ENCODE measurements at places on chromosomes 16 and 17.

DNA sequence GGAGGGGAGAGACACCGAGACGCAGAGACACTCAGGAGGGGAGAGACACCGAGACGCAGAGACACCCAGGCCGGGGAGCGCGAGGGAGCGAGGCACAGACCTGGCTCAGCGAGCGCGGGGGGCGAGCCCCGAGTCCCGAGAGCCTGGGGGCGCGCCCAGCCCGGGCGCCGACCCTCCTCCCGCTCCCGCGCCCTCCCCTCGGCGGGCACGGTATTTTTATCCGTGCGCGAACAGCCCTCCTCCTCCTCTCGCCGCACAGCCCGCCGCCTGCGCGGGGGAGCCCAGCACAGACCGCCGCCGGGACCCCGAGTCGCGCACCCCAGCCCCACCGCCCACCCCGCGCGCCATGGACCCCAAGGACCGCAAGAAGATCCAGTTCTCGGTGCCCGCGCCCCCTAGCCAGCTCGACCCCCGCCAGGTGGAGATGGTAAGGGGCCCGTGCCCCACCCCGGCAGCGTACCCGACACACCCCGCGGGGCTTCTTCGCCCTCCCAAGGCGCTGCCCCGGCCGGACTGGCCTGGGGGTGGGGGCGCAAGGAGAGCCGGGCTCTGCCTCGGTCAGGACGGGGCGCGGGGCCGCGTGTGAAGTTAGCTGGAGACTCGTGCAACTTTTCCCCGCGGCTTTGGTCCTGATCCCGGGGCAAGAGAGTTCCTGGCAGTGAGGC, 427 bp downstream of the PPP1R1B start:
- DNase-seq: no peak

GRCh38 chr17:77140878-77141767, at the start of gene SEC14L1:
TSS of gene SEC14L1 (plus strand) at chr17:77140969. CDS start at chr17:77143597, 2,628 bp downstream.
- DNase-seq: no peak

DNA sequence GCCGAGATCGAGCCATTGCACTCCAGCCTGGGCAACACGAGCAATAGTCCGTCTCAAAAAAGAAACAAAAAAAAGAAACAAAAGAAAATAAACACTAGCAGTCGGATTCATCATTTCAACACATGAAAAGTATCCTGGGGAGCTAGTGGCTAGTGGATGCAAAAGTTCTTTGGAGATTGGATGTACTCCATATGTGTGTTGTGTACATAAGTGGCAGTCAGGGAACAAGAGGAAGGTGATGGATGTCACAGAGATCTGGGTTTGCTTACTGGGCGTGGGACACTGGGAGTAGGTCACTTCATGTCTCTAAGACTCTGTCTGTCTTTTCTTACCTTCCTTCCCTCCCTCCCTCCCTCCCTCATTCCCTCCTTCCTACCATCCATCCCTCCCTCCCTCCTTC, 35.4 kb downstream of the MRC2 start:
- DNase-seq: no peak

GRCh38 chr17:78357177-78357586, 2.7 kb downstream of the SOCS3 start:
- DNase-seq: no peak

- no peak for DNase-seq
Observed at GRCh38 chr17:11952610-11953009, 44.7 kb downstream of the ZNF18 start.

DNA sequence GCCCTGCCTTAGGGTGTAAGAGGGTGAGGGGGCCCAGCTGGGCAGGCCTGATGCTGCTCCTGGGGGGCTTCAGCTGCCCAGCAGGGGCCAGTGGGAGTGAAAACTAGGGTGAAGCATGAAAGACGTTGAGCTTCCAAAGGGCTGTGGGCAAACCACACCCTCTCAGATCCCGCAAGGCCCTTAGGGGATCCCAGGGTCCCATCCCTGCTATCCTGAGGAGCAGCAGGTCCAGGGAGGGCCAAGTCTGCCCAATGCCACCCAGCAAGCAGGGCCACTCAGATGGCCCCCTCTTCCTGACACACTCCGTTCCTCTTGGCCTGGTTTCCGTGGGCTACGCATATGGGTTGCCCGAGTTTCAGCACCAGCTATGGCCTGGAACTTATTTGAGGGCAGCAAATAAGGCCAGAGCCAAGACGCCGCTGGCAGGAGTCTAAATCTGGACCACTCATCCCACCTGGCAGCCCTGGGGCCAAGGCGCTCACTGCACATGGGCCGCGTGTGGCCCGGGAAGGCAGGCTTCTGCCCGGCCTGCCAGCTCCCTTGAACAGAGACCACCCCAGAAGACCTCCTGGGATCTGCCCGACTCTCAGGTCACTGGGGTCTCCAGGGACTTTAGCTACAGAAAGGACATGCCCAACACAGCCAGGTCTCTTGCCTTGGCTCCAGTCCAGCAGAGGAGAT, 4.2 kb downstream of the ATP2A3 start:
- no peak for DNase-seq

DNA sequence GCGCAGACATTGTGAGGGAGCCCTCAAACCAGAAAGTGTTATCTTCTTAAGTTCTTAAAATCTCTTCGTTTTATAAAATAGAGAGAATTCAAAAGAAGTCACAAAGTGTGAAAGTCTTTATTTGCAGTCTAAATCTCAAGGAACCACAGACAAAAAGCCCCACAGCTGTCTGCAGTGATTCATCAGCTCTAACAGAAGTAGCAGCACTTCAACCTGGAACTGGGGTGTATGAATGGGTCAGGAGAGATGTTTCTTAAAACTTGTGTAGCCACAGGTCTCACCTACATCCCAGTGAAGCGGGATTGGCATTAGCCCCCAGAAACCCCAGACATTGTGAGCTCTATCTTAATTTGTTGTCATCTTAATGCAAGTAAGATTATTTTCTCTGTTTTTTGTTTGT, 61.1 kb downstream of the CDYL2 start:
- DNase-seq: peak; percentile 16

DNA sequence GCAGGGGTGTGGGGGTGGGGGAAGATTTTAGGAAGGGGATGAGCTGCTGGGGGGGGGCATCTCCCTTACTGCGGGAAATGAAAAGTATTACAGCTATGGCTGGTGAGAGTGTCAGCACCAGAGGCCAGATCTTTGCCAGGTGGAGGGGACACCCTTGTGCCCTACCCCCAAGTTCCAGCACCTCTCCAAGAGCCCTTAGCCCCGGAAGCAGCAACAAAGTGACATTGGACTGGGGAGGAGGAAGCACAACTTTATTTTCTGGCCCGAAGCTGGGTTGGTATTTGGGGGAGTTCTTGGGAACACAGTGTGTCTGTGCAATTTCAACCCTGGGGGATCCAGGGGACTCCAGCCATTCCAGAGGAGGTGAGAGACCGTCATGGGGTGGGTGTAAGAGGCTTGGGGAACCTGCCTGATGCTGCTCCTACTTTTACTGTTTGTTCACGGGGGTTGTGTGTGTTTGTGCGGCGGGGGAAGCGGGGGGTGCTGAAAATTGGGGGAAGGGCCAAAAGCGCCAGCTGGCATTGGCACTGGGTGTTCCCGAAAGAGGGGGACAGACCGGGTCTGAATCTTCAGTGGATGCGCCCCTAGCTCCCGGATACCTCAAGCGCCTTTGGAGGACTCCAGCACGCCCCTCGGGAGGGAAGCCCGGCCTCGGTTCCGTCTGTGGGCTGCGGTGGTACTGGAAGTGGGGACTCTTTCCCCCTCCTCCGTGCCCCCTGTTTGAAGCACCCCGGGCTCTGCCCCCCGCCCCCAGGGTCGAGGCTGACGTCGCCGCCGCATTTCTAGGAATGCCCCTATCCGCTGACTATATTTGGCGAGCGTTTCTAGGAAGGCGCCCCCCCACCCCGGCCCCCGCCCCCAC, 230.3 kb downstream of the MRTFB start:
- DNase-seq: peak; percentile 28

GRCh38 chr17:43914451-43914850, 7.1 kb upstream of the MPP2 start:
- DNase-seq: no peak

GRCh38 chr17:44636562-44636961, 19.7 kb upstream of the MEIOC start:
- no peak for DNase-seq

- DNase-seq: no peak
Observed at GRCh38 chr17:49450735-49451134, 36.1 kb upstream of the PHB1 start.

GRCh38 chr17:57106107-57106835, 21.2 kb downstream of the AKAP1 start:
- DNase-seq: no peak

DNA sequence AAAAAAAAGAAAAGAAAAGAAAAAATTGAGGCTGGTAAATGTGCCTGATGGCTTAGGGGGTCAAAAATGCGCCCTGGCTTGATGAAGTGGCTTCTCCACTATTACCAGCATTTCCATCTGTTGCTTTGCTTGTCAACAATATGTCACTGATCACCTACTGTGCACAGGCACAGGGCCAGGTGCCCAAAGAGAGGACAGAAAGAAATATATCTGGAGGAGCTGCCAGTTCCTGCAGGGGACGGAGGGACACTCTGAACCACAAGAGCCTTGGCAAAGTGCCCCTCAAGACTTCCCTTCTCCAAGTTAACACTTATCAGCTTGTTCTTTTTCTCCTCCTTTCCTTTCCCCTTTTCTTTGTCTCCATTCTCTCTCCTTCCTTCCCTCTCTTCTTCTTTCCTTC, 34.7 kb downstream of the GINS3 start:
- DNase-seq: no peak

- DNase-seq: peak; percentile 60
Observed at GRCh38 chr16:89314357-89314756, 96.9 kb downstream of the ZNF778 start.

DNA sequence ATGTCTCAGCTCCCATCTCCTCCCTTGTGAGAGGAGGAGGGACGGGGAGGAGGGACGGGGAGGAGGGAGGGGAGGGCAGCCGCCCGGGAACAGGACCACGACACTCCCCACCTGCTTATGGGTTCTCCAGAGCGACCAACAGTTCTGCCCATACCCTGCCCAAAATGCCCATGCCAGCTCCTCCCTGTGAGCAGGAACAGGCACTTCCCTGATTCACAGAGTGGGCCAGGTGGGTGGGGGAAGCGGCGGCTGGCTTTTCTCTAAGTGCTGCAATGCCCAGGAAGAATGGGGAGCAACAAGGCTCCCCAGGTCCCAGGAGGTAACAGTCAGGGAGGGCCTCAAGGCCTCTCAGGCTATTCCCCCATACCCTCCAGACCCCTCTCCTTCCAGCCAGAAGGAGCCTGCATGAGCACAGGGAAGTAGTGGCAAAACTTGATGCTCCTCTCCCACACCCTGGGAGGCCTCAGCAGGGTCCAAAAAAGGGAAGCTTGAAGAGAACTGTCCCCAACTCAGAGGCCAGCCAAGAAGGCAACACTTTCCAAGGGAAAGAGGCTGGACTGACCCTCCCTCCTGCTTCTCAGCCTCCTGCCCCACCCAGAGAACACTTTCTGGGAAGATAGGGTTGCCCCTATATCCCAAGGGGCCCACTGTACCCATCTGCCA, 53.8 kb downstream of the MYO18A start:
- DNase-seq: no peak

- no peak for DNase-seq
Observed at GRCh38 chr17:826778-827177, 44.6 kb downstream of the MRM3 start.

DNA sequence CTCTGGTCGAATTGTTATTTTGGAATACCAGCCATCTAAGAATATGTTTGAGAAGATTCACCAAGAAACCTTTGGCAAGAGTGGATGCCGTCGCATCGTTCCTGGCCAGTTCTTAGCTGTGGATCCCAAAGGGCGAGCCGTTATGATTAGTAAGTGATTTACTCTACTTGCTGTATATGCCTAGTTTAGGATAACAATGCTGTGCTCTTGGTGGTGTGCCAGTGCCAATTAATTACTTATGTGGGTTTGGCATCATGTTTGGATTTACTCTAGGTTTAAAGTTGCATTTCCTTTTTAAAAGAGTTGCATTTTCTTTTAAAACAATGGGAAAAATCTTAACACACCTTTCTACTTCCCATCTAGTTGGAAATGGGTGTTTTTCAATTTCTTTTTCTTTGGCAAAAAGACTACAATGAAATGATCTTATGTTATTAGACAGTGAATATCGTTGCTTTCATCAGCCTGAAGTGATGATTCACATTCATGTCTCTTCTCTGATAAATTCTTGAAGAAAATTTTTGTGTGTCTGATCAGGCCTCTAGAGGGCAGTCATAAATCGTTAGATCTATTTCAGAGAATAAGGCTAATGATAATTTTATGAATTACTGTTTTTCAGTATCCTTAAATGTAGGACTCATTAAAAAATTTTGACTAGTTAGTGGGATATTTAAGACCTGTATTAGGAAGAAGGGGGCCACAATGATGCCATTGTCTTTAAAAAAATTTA, 5.6 kb downstream of the SF3B3 start:
- DNase-seq: peak; percentile 52

DNA sequence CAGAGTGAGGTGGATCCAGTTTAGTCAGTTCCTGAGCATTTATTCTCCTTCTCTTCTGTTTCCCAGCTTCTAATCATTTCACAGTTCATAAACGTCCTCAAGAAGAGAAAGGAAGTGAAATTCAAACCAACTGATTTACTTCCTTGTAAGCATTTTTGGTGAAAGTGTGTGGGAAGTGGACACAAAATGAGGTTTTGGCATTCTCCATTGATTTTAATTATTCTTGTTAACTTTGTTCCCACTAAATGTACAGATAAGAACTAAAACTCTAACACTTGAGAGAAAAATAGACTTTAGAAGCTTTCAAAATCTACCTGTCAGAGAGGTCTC, 42.7 kb upstream of the CORO6 start:
- DNase-seq: no peak

DNA sequence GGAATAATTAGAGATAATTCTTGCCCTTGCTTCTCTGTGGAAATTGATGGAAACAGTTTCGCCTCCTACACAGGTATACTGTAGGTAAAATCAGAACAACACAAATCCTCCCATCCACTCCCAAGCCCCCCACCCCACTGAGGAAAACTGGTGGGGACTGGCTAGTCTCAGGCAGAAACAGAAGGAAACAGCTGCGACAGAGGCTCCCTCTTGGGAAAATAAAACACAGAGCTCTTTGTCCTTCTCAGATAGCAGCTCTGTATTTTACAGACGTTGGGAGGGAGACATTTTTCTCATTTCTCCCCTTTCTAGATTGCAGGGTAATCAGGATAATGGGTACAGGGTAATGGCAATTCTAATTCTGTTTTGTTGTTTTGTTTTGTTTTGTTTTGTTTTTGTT, 1.1 kb downstream of the SLFN13 start:
- DNase-seq: no peak

GRCh38 chr17:65035704-65036103, 20.8 kb downstream of the GNA13 start:
- DNase-seq: no peak

- no peak for DNase-seq
Observed at GRCh38 chr16:89805136-89805905, 11.1 kb downstream of the FANCA start.

- DNase-seq: no peak
Observed at GRCh38 chr17:36104701-36105181, 1.1 kb downstream of the CCL4 start.

DNA sequence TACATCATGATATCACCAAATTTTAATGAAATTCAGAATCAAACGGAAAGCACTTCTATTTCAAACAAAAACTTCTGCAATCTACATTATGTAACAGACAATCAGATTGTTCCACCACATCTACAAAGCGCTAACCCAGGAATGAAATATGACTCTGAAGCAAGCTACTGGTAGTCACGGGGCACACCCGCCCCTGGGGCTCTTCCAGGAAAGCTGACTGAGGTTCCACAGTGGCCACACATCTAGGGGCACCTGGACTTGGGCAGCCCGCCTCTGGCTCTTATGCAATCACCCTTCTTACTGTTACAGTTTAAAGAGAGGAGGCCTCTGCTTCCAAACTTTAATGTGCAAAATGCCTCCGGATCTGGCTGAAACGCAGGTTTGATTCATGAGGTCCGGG, 27.5 kb downstream of the ZCCHC14 start:
- DNase-seq: peak; percentile 9

Data from CD4-positive, alpha-beta T cell treated with Interleukin-15 for 4 hours (primary cell).